Esophagus muscularis mucosa (tissue), 4 donors: ENCODE measurements at places on chromosomes 7 and 10. TPM values are rescaled to one million over a fixed set of nuclear protein-coding genes. Genes with fewer than 3 reads are reported as not detected.
A peak's percentile ranks its signal among the peaks of the same experiment; 100 is the strongest.

GRCh38 chr10:20058135-20058534 lies 241.9 kb downstream of the PLXDC2 start:
- H3K4me1 ChIP-seq: peaks cover 15% of the 10 kb centered on the region
- no peak overlapping the region for H3K27ac ChIP-seq

GRCh38 chr7:157813741-157814661 lies 477.2 kb downstream of the DNAJB6 start:
- peaks cover 28% of the 10 kb centered on the region for H3K27me3 ChIP-seq
- H3K27ac ChIP-seq: no peak overlapping the region
- no peaks in the 10 kb centered on the region for H3K36me3 ChIP-seq
- H3K4me3 ChIP-seq: no peak overlapping the region
- no peaks in the 10 kb centered on the region for H3K4me1 ChIP-seq

DNA sequence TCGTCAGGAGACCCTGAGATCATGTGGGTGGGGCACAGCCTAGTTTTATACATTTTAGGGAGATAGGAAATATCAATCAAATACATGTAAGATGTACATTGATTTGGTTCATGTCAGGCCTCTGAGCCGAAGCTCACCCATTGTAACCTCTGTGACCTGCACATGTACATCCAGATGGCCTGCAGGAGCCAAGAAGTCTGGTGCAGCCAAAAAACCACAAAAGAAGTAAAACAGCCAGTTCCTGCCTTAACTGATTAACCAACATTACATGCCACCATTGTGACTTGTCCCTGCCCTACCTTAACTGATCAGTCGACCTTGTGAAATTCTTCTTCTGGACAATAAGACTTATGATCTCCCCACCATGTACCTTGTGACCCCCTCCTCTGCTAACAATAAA lies 16.0 kb upstream of the LRRC61 start:
- H3K27me3 ChIP-seq: no peaks in the 10 kb centered on the region
- no peak overlapping the region for H3K4me3 ChIP-seq
- no peaks in the 10 kb centered on the region for H3K4me1 ChIP-seq
- H3K36me3 ChIP-seq: no peaks in the 10 kb centered on the region
- no peak overlapping the region for H3K27ac ChIP-seq
- no peak for DNase-seq

- no peaks in the 10 kb centered on the region for H3K27me3 ChIP-seq
- H3K4me3 ChIP-seq: no peak overlapping the region
- H3K36me3 ChIP-seq: no peaks in the 10 kb centered on the region
- peaks cover 4% of the 10 kb centered on the region for H3K4me1 ChIP-seq
- DNase-seq: no peak
Observed at GRCh38 chr7:114539575-114539974, 125.0 kb downstream of the FOXP2 start.

DNA sequence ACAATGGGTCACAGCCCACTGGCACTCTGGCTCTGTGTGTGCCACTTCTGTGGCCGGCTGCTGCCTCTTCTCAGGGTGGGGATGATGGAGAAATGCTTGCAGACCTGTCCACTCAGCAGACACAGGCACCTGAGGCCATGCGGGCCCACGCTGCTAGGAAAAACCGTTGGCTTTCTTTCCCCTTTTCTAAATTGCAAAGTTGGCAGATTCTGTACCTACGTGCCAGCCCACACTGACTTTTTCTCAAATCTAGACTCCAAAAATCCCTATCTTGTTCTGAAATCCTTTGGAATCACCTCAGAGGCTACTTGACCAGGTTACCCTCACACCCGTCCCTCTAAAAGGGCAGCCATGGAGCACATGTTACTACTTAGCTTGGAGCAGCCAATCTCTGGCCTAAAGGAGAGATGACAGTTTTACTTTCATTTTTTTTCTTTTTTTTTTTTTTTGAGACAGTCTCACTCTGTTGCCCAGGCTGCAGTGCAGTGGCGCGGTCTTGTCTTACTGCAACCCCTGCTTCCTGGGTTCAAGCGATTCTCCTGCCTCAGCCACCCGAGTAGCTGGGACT lies 99.4 kb downstream of the RNF216 start:
- peaks cover 11% of the 10 kb centered on the region for H3K36me3 ChIP-seq
- H3K27ac ChIP-seq: peak overlapping the region; percentile 96
- peaks cover 100% of the 10 kb centered on the region for H3K4me1 ChIP-seq
- DNase-seq: no peak
- peak overlapping the region; percentile 3 for H3K4me3 ChIP-seq

DNA sequence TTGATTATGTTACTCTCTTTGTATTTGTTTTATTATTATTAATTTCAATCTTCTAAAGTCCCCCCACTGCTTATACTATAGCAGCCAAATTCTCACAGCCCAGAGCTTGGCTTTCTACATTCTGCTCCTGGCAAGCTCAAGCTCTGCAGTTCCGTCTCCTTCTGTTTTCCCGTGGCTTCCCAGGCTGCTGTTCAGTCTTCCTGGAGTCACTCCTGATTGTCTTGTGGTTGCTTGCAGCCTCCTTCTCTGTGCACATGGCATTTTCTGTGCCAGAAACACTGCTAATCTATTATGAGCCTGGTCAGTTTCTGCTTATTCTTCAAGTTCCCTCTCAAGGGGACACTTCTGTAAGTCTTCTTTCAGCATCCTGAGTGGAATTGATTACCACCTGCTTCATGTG lies 533.7 kb upstream of the IGFBP3 start:
- no peaks in the 10 kb centered on the region for H3K4me1 ChIP-seq
- no peaks in the 10 kb centered on the region for H3K27me3 ChIP-seq
- no peak for DNase-seq
- H3K36me3 ChIP-seq: no peaks in the 10 kb centered on the region

Gene CTNNA3
- 20.2 TPM for total RNA-seq

Gene GPR37
- total RNA-seq: 5.0 TPM

Gene ACSM6
- not detected for total RNA-seq
